EL (cell line): ENCODE measurements at places on chromosomes 3 and 15.

GRCh38 chr3:107662586-107662985 is 139.8 kb downstream of the BBX start:
- no peak for DNase-seq

GRCh38 chr15:22945071-22945470 is 35.1 kb downstream of the CYFIP1 start:
- DNase-seq = no peak

GRCh38 chr15:81006124-81006523 is 5.4 kb downstream of the TLNRD1 start:
- no peak for DNase-seq

GRCh38 chr3:190542846-190543245 is 29.0 kb downstream of the IL1RAP start:
- no peak for DNase-seq

DNA sequence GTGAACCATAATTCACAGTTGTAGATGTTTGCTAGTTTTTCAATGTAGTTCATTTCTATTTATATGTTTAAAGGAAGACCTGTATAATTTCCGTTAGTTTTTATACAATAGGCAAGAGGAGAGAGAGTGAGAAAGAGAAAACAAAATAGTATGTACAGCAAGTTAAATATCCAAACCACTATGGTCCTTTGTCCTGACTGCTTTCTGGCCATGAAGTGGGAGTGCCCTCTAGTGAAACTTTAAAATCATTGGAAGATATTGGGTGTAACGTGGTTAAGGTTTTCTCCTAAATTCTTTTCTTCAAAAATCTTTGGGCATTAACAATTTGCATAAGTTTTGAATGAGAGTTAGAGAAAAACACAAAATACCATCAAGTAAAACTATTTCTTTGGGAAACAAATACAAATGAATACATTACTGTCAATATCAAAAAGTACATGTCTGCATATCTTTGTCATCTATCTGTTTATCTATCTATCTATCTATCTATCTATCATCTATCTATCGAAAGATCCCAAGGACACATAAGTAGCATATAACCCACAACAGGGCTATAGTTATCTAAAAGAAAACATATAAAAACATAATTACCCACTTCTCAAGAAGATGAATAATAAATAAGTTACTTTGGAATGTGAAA is 534.6 kb upstream of the ATP11B start:
- DNase-seq = no peak

GRCh38 chr15:79970624-79971434 is at the start of gene BCL2A1:
BCL2A1 (minus strand) TSS chr15:79971196; CDS start chr15:79971119, 77 bp downstream.
- DNase-seq = peak; percentile 82

GRCh38 chr3:186920301-186920700 is 10.0 kb upstream of the ST6GAL1 start:
- peak; percentile 42 for DNase-seq

DNA sequence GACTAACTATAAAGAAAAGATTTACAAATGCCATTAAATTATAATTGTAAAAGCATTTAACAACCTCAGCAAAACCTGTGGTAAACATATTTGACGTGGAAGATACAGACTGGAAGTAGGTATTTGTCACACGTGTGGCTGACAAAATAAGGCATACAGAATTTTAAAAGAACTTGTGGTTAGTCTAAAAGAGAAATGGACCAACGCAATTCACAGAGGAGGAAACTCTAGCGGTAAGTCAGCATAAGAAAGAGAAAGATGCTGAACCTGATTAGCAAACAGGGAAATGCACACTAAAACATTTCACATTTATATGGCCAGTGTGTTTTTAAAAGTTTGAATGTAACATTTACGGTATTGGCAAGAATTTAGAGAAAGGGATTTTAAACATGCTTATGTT is 35.3 kb downstream of the KCNH8 start:
- DNase-seq = no peak

- DNase-seq = peak; percentile 70
These were observed 119.5 kb upstream of the PRICKLE2 start for GRCh38 chr3:64344721-64345207.

DNA sequence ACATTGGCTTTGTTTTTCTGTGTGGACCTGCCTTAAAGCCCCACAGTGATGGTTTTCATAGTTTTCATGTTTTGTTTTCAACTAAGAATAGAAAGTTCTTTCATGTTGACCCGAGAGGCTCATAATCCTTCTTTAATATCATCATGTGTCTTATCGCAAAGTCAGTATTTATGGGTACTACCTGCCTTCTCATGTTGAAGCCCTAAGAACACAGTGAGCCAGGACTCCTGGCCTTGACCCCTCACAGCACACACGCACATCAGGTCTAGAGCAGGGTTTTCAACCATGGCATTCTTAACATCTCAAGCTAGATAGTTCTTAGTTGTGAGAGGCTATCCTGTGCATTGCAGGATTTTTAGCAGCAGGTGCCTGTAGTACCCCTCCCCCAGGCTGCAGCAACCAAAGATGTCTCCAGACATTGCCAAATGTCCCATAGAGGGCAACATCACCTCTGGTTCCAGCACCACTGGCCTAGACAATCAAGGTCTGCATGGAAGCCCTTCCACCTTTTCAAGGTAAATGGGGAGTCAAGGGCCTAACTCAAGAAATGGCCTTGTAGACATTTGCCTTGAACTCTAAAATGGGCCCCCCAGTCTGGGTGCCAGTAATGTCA is 118.3 kb downstream of the MTHFS start:
- no peak for DNase-seq

GRCh38 chr3:169387751-169388696 is 275.5 kb downstream of the MECOM start:
- DNase-seq = peak; percentile 2

DNA sequence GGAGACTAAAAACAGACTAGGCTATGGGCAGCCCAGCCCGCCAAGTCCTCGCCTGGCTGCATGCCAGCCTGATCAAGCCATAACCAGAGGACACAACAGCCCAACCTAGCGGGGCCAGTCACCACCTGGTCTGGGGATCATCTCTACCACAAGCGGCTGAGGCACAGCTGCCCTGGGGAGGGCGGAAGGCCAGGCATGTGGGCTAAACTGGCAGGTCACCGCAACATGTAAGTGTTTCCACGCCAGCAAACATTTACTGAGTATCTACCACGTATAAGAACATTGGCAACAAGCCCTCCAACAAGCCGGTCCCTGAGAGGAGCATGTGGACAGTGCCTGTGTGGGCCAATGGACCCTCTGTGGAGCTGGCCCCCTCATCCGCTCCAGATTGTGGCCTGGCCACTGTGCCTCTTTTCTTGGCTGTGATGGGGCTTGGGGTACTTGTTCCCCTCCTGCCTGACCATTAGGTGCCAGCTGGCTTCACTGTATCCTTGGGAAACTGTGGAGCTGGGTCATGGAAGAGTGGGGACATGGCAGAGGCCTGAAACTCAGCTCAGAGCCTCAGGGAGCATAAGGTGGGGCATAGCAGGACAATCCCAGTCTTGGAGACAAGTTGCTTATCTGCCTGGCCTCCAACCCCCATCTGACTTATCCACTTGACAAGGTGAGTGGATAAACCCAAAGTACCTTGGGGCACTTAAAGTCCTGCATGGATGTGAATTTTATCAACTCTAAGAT is 9.0 kb downstream of the UBXN7 start:
- DNase-seq = no peak

- DNase-seq = peak; percentile 58
These were observed 10.1 kb downstream of the USP3 start for GRCh38 chr15:63514531-63514943.

GRCh38 chr3:15486979-15487378 is 34.5 kb downstream of the COLQ start:
- no peak for DNase-seq

GRCh38 chr3:14290631-14291385 is 111.6 kb upstream of the SLC6A6 start:
- no peak for DNase-seq

GRCh38 chr3:177523067-177523675 is 325.9 kb upstream of the TBL1XR1 start:
- no peak for DNase-seq

DNA sequence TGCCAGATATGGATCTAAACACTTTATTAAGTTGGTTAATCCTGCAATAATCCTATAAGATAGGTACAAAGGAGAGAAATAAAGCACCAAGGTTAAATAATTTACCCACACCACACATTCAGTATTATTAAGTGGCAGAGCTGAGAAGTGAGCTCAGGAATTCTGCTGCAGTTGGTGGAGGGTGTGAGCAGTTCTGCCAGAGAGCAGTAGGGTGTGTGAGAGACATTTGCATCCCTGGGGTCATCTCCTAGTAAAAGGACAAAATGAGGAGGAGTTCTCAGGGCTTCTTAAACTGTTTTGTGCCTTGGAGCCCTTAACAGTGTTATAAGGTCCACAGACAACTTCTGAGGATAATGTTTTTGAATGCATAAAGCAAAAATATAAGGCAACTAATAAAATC is 484.5 kb downstream of the TAFA4 start:
- no peak for DNase-seq

DNA sequence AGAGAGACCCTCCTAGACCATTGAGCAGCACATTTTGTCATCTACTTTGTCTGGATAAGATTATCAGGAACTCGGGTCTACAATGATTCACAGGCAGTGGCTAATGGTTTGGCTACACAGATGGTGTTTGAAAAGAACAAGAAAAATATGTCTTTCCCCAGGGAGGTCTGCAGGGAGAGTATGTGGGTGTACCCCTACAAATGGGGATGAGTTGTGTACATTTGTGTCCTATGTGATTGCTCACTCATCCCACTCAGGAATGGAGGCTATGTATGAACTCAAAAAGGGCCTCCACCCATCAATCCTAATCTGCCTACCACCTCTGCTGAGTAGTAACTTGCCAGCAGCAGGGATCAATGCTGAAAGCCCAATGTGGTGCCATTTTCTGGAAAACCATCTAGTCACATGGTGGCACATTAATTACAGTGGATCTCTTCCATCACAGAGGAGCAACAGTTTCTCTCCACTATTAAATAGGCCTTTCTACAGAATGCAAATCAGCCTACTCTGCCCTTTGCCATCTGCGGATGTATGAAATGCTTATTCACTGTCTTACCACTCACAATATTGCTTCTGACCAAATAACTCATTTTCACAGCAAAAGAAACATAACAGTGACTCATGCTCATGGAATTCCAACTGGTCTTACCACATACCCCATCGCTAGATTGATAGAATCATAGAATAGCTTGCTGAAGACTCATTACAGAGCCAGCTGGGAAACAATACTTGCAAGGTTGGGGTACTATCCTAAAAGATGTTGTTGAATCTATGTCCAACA is 48.3 kb upstream of the TRIM42 start:
- DNase-seq = peak; percentile 82

- DNase-seq = no peak
These were observed 45.4 kb downstream of the TMEM45A start for GRCh38 chr3:100537646-100538338.

DNA sequence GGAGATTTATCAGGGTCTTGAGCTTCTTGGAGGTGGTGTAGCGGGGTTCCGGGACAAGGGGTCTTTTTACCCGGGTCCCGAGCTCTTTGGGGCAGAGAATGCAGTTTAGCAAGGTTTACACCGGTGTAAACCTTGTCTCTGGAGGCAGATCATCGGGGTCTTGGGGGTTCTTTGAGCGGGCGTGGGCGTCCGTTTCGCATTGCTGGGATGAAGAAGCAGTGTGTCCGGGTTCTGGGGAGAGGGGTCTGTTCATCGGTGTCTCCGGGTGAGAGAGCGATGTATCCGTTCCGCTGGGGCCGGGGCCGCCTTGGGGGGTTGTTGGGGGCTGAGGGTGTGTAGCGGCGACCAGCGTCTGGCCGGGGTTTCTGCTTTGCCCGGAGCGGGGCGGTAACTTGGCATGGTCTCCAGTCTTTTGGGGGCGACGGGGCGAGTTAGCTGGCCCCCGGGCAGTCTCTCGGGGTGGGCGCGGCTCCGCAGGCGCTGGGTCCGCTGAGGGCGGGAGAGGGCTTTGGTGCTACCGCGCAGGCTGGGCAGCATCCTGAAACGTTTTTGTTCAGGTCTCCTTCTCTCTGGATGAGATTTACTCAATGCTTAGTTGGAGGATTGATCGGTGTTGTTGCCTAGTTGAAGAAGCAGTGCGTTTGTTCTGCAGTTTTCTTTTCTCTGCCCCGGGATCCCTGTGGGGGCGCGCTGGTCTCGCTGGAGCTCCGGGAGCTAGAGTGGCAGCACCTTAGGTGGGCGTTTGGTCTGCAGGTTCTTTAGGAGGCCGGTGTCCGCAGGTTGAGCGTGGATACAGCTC is 843 bp downstream of the GLCE start:
- DNase-seq = peak; percentile 45

DNA sequence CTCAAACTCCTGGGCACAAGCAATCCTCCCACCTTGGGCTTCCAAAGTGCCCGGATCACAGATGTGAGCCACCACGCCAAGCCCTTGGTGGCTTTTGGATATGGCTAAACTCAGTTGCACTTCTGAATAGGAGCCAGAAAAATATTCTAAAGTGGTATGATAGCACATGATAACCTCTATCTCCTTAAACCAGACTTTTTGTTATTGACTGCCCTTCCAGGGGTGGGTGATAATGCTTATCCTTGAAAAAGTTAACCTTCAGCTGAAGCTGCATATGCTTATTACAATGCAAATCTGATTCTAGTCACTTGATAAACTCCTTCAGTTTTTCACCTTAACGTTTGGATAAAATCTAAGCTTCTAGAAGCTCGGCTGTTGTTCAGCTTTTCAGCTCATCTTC is 6.3 kb downstream of the CCNB2 start:
- DNase-seq = no peak

DNA sequence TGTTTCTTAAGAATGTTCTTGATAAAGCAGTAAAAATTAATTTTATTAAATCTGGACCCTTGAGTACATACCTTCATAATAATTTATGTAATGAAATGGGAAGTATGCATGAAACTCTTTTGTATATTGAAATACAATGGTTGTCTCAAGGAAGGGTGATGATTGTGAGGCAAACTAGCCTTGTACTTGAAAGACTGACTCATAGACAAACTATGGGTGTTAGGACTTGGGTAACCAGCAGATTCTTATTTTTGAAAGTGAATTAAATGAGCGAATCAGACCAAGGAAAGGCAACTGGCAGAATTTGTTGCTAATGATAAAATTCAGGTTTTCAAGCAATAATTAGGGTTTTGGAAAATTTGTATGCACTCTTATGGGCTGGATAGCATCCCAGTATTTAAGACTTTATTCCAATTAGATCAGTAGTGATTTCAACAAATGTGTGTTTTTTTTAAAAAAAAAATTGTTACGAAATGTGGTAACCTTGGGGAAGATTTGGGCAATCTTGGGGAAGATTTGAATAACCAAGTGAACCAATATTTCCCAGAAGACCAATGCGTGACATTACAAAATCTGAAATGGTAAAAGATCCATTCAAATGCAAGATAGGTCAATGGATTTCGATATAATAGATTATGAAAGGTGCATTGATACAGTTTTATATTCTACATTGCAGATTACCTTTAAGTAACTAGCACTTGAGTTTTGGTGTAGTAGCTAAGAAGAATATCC is 42.0 kb downstream of the ATP2C1 start:
- peak; percentile 64 for DNase-seq

DNA sequence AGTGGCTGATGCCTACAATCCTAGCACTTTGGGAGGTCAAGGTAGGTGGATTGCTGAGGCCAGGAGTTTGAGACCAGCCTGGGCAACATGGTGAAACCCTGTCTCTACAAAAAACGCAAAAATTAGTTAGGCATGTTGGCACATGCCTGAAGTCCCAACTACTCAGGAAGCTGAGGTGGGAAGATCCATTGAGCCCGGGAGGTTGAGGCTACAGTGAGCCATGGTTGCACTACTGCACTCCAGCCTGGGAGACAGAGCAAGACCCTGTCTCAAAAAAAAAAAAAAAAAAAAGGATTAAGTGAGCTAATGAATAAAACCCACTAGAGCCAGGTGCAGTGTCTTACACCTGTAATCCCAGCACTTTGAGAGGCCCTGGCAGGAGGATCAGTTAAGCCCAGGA is 6.7 kb upstream of the SEC11A start:
- DNase-seq = no peak

GRCh38 chr3:190486908-190487607 is 26.8 kb upstream of the IL1RAP start:
- no peak for DNase-seq

GRCh38 chr3:159818399-159818798 is 170.2 kb upstream of the IL12A start:
- no peak for DNase-seq
